Stimulated activated CD4-positive, alpha-beta T cell treated with anti-CD3 and anti-CD28 coated beads, Interleukin-12 subunit alpha, Interleukin-12 subunit beta, amount 100 ng/mL, for 24 hours (primary cell): ENCODE measurements at places on chromosomes 6 and 20.

DNA sequence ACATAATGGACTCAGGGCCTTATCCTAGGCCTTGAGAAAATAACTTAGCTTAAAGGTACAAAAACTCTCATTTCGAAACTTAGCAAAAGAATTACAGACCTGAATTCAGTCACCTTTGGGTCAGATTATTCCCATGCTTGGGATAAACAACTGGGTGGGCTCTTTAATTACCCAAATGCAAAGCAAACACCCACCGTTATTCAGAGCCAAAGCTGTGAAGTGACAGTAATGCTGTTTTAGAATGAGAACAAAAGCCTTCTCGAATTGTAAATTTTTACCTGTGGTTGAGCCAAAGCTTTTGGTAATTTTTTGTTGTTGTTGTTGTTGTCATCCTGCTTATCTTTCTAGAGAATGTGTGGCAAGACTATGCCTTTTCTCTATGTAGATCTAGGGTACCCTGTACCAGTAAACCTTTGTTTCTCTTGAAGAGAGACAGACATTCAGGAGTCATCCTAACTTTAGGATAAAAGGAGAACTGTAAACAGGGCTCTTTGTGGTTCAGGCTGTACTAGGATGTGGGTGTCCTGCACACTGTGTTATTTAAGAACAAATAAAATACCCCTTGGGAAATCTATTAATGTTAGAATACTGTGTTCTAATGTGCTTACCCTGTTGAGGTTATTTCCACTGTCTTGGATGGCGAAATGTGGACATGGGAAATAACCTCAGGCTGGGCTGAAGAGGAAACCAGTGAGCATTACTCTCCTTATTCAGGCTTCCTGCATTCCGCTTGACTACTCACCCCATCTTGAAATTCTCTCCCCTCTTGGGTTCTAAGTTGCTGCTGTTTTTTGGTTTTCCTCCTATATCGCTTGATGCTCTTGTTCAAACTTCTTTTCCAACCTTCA, 480.7 kb downstream of the CD83 start:
- no peak for DNase-seq

GRCh38 chr6:1719922-1720321, 110.2 kb downstream of the FOXC1 start:
- DNase-seq: no peak

- DNase-seq: no peak
Observed at GRCh38 chr6:122548820-122549219, 61.4 kb upstream of the PKIB start.

DNA sequence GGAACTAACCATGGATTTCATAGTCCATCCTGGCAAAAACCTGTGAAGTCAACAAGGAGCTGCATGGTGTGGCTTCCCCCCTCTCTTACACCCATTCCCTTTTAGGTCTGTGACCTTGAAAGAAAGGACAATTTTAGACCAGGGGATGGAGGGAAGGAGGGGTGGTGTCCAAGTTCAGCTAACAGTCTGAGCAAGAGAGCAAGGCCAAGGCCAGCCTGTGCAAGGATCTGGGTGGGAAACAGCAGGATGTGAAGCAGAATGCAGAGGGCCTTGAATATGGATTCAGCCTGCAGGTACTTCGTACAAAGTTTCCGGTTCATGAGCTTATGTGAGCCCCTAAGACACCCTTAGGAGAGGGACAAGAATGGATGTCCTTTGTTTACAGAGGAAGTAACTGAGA, 293.0 kb downstream of the KIF16B start:
- no peak for DNase-seq

DNA sequence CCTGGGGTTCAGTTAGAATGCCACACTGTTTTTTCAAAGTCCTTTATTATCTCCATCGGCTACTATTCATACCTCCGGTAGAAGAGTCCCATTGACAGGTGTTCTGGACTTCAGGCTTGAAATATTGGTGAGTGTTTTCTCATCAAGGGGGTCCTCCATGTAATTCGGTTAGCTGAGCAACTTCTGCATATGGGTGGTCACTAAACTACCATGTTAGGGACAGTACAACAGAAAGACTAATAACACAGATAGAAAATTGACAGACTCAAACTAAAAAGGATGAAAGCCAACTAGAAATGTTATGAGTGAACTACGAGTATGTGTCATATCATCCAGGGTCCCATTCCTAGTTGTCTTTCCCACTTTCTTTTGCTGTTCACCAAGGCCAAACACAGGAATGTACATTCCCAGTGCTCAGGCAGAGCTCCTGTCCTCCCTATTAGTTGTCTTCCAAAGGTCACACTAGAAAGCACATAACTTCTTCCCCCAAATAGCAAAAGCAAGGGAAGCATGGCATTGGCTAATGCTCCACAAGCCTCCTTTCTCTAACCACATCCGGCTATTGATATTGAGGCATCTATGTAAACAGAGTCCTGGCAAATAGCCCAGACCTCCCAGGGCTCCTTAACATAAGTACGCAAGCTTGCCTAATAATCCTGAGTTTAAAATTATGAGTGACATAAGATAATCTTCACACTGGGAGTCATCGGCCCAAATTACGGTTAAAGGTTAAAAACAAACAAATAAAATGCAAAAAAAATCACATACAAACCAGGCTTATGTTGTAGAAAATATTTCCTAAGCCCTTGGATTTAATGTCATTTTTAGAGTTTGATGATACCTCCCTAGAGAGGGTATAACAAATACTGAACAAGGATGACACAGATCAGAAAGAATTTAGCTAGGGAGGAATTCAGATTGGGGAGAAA, 13.2 kb downstream of the CCN2 start:
- no peak for DNase-seq

- DNase-seq: no peak
Observed at GRCh38 chr20:56827763-56828162, 198.7 kb downstream of the TFAP2C start.

DNA sequence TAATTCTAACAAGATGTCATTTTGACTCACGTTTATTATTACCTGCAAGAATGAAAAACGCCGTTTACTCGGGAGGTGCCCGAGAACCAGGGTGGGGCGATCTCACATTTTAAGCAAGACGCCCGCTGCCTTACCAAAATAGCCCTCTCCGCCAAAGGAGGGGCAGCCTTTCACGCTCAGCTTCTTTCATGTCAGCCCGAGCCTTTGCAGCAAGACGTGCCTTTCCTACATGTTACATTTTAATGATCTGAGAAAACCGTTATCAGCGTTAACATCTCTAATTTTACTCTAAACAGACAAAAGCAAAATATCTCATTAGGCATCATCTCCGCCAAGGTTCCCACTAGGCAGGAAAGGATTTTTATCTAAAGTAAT, 2.0 kb downstream of the BACH2 start:
- DNase-seq: no peak

- no peak for DNase-seq
Observed at GRCh38 chr20:35252037-35252461, 25.6 kb downstream of the MMP24 start.

DNA sequence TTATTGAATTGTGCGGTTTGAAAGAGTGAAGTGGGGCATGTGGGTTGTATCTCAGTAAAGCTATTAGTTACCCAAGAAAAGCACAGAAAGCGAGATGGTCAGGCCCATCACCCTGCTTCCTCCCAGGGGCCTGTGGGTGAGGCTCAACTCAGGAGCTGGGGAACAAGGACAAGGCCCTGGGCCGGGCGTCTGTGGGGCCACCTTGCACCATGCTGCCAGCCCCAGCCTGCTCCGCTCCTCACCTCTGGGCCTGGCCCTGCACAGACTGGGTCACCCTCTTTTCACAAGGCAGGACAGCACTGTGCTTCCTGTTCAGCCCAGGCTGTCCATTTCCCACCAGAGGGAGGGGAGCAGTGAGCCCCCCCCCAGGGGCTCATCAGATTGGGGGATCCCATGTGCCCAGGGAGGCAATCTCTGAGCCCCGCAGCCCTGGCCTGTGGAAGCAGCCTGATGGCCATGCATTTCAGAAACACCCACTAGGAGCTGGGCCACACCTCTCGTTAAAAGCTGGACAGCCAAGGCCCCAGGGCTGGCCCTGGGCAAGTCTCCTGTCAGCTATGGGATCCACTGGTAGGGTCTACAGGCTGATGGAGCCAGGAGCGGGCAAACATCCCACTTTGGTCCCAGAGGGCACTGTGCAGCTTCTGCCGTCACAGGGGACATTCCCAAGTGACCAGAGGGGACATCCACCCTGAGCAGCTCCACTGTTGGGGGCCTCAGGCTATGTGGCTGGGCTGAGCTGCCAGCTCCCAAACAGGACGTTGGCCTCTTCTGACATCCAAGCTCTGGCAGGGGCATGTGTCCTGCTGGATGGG, 55.9 kb downstream of the YTHDF1 start:
- DNase-seq: no peak

DNA sequence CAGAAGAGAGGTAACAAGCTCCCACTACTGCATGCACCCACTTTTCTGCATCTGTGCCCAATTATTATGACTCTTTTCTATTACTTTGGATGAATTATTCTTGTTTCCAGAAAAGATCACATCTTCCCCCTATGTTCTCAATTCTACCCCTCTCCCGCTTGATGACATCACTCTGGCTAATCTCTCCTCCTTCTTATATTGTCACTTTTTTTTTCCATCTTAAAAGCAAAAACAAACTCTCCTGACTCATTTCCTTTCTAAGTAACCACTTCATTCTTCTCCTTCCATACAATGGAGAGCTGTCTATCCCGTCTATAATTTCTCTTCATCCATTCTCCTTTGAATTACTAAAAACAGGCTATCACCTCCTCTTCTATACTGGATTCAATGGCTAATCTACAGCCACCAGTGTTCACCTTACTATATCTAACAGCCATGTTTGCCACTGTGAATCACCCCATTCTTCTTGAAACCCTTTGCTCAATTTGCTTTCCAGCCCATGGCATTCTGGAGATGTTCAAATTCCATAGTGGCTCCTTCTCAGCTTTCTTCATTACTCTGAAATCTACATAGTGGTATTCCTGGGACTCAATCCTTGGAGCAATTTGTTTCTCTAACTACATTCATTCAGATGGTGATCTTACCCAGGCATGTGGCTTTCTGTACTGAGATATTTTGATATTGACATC, 378.4 kb downstream of the ARHGAP18 start:
- DNase-seq: no peak

DNA sequence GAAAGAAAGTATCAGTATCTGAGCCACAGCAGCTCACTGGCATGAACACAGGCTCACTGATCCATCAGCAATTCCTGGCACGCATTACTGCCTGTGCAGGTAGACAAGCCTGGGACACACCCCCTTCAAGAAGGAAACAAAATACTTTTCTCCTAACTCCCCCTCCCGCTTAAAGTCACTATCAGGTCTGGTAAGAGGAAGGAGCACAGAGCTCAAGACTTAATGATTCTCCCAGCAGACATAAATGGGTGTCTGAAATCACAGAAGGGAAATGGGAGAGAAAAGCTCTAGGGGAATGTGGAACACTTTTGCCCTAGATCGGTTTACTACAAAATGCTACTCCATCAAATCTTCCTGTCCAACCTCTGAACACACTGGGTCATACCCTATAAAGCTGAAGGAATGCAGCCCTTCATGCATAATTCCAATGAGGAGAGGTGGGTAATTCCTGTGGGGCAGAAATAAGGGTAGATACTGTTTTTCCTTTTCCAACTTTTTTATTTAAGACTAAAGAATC, at the start of gene ADGRF1:
ADGRF1 (minus strand) TSS at position 58 of the 517 bp plus-strand sequence. CDS start 13,271 bp downstream, outside the sequence.
- no peak for DNase-seq

GRCh38 chr6:147699637-147700036, 191.1 kb downstream of the SAMD5 start:
- no peak for DNase-seq

- DNase-seq: no peak
Observed at GRCh38 chr6:81984599-81984998, 232.1 kb upstream of the TENT5A start.

GRCh38 chr6:4388675-4389074, 253.3 kb upstream of the ECI2 start:
- no peak for DNase-seq

GRCh38 chr20:25310921-25311728, 63.2 kb downstream of the PYGB start:
- DNase-seq: no peak

DNA sequence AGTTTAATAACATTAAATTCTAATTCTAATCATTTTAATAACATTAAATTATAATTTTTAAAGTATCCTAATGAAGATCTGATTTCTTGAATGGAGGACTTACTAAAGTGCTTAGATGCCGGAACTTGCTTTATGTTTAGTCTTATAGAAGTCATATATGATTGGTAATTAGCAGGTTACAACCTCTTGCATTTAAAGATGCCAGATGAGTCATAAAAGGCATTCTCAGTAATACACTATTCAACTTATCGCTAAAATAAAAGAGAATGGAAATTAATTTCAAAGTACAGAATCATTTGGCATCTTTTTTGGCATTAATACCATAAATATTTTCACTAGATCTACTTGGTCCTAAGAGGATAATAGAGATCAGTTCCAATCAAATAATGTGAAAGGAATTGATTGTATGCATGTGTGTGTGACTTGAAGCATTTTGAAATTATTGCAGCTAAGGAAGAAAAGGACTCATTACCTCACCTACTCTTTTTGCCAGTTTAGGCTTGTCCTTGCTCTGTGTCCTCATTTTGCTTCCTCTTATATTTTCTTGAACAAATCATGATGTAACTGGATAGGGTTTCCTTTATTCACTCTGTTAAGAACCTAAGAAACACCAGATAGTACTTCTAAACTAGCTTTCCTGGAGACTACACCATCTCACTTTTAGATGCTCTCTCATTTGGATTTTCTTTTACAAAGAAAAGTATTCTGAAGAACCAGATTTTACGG, 2.7 kb downstream of the COL21A1 start:
- no peak for DNase-seq

GRCh38 chr6:44078827-44079671, 48.2 kb downstream of the MRPL14 start:
- DNase-seq: peak; percentile 59

GRCh38 chr6:7176208-7176607, 68.4 kb downstream of the RREB1 start:
- DNase-seq: no peak

DNA sequence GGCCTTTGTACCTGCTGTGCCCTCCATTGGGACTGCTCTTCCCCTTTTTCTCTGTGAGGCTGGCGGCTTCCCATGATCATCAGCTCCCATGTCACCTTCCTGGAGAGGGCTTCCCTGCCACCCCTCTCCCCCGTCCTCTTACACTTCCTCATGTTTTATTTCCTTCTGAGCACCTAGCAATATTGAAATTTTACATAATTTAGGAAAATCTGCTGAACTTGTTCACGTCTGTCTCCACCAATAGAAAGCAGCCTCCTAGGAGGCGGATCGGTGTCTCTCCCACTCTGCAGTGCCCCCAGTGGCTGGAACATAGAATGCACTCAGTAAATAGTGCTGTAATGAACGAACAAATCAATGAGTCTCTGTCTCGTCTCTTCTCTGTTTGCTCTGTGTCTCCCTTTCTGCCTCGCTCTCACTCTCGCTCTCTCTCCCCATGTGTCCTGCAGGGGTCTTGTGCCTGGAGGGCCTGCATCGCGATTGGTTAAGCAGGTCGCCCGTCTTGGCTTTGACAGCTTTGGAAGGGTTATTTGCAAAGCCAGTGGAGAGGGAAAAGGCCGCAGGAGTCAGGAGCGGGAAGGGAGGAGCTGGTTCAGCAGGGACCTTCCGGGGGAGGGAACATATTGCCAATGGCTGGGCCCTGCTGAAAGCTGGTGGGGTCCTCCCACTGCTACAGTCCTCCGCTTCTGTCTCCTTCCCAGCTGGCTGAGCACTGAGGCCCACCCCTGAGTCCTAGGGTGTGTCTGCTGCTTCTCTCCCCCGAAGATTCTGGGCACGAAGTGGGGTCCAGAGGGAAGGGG, 12.1 kb upstream of the OCSTAMP start:
- peak; percentile 37 for DNase-seq
